ENCODE measurements at places on chromosomes 16 and 17. TPM values are rescaled to one million over a fixed set of nuclear protein-coding genes. Genes with fewer than 3 reads are reported as not detected.

The DPEP3 gene
- not detected for total RNA-seq

The MAP3K3 gene
- 54.6 TPM for total RNA-seq

The RTN4RL1 gene
- 50.3 TPM for total RNA-seq

The HES7 gene
- total RNA-seq, result 2.2 TPM

The CD19 gene
- 0.27 TPM for total RNA-seq

The GPRC5B gene
- total RNA-seq, result 8.7 TPM

The MAP2K3 gene
- total RNA-seq, result 38.0 TPM

The ITGB4 gene
- total RNA-seq, result not detected

The MEIOC gene
- total RNA-seq, result not detected

The LGALS9C gene
- total RNA-seq, result not detected

The HSD17B1 gene
- total RNA-seq, result 4.1 TPM

The AHSP gene
- total RNA-seq, result not detected

The OR1A1 gene
- not detected for total RNA-seq

The TSNAXIP1 gene
- total RNA-seq, result 3.4 TPM

The SLC16A6 gene
- total RNA-seq, result 0.25 TPM

The TRIM25 gene
- total RNA-seq, result 1.9 TPM

The MT1A gene
- not detected for total RNA-seq

The CCDC43 gene
- 22.9 TPM for total RNA-seq

The PARN gene
- 26.2 TPM for total RNA-seq

The KRT13 gene
- total RNA-seq, result not detected

The PAQR4 gene
- total RNA-seq, result 69.1 TPM

The CCL17 gene
- total RNA-seq, result not detected
